ENCODE measurements at places on chromosomes 1 and 21.

GRCh38 chr1:193222056-193222615 lies 35.7 kb upstream of the B3GALT2 start:
- no peaks in the 10 kb centered on the region for H3K27me3 ChIP-seq
- H3K36me3 ChIP-seq, result peaks cover 53% of the 10 kb centered on the region
- no peak overlapping the region for H3K4me3 ChIP-seq
- DNase-seq, result no peak
- peaks cover 5% of the 10 kb centered on the region for H3K4me1 ChIP-seq
- H3K27ac ChIP-seq, result no peak overlapping the region

DNA sequence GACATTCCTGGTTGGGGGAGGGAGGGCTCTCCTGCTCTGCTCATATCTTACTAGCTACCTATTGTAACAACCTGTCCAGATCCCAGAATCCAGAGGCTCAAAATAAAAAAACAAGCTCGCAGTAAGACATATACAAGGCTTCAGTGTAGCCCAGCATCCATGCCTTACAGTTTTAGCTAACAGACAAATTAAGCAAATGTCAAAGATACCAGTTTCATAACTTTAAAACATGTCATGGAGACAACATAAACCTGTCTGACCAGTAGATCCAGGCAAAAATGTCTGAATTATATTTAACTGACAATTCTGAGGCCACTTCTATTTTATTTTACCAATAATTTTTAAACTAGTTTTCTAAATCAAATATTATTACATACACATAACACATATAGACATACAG lies 167.7 kb upstream of the TNR start:
- H3K4me1 ChIP-seq, result no peaks in the 10 kb centered on the region
- no peak overlapping the region for H3K27ac ChIP-seq
- no peaks in the 10 kb centered on the region for H3K27me3 ChIP-seq
- no peak for DNase-seq
- H3K4me3 ChIP-seq, result no peak overlapping the region

GRCh38 chr1:104780470-104781078 lies 1030.9 kb downstream of the AMY1C start:
- no peaks in the 10 kb centered on the region for H3K27me3 ChIP-seq
- H3K4me1 ChIP-seq, result no peaks in the 10 kb centered on the region
- H3K27ac ChIP-seq, result no peak overlapping the region
- DNase-seq, result no peak
- no peaks in the 10 kb centered on the region for H3K36me3 ChIP-seq
- no peak overlapping the region for H3K4me3 ChIP-seq

- H3K36me3 ChIP-seq, result no peaks in the 10 kb centered on the region
- no peak for DNase-seq
- H3K27me3 ChIP-seq, result no peaks in the 10 kb centered on the region
- peaks cover 55% of the 10 kb centered on the region for H3K4me1 ChIP-seq
Measured at GRCh38 chr1:234874291-234875288, 254.0 kb downstream of the TOMM20 start.

DNA sequence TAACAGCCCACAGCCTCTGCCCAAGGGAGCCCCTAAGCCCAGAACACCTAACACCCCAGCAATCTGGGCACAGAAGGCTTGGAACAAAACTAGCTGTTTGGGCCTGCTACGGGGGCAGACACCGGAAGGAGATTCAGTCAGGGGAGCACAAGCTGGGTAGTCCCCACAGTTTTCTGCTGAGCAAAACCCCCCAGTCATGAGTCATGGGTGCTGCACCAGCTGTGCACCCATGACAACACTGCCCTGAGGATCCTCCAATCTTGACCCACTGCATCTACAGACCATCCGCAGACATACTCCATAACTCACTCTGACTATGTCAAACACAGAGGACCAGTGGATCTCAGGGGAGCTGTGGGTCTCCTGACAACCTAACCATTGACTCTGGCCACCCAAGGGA lies 105.1 kb downstream of the LRIG2 start:
- H3K27ac ChIP-seq, result no peak overlapping the region
- no peak for DNase-seq
- H3K36me3 ChIP-seq, result no peaks in the 10 kb centered on the region
- no peak overlapping the region for H3K4me3 ChIP-seq

GRCh38 chr1:3290915-3291314 lies 163.6 kb upstream of the ARHGEF16 start:
- no peak for DNase-seq
- no peaks in the 10 kb centered on the region for H3K4me1 ChIP-seq
- H3K27me3 ChIP-seq, result peaks cover 2% of the 10 kb centered on the region
- no peak overlapping the region for H3K4me3 ChIP-seq
- H3K27ac ChIP-seq, result no peak overlapping the region
- H3K36me3 ChIP-seq, result no peaks in the 10 kb centered on the region

DNA sequence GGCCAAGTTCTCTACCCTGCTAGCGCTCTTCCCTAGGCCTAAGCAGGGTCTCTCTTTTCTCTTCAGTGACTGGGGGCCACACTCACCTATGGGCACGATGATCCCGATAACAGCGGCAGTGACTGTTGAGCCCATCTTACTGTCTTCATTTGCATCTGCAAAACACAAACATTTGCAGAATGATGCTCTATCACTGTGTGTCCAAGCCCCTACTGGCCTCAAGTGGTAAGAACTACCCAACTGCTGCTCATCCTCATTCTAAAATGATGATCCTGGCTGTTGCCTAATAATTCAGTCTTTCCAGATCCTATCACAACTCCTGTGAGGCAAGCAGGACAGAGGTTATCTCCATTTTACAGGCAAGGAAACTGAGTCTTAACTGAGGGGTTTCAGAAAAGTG lies 16.7 kb upstream of the MAGOH start:
- no peak overlapping the region for H3K4me3 ChIP-seq
- no peak for DNase-seq
- H3K27ac ChIP-seq, result no peak overlapping the region
- no peaks in the 10 kb centered on the region for H3K4me1 ChIP-seq
- peaks cover 66% of the 10 kb centered on the region for H3K36me3 ChIP-seq
- no peaks in the 10 kb centered on the region for H3K27me3 ChIP-seq

DNA sequence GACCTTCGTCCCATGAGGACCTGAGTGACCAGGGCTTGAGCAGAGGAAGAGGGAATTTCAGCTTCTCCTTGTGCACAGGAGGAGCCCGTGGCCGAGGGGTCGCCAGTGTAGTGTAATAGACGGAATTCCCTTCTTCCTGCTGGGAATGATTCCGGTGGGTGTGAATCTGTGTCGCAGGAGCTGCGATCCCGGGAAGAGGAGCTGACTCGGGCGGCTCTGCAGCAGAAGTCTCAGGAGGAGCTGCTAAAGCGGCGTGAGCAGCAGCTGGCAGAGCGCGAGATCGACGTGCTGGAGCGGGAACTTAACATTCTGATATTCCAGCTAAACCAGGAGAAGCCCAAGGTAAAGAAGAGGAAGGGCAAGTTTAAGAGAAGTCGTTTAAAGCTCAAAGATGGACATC lies 34.4 kb downstream of the MAP3K21 start:
- H3K4me1 ChIP-seq, result peaks cover 10% of the 10 kb centered on the region
- H3K27ac ChIP-seq, result no peak overlapping the region
- peaks cover 10% of the 10 kb centered on the region for H3K27me3 ChIP-seq
- no peak overlapping the region for H3K4me3 ChIP-seq

GRCh38 chr1:62800825-62801306 lies 16.9 kb downstream of the ATG4C start:
- H3K27ac ChIP-seq, result peak overlapping the region; percentile 37
- H3K27me3 ChIP-seq, result no peaks in the 10 kb centered on the region
- DNase-seq, result no peak
- H3K36me3 ChIP-seq, result peaks cover 10% of the 10 kb centered on the region
- peak overlapping the region; percentile 5 for H3K4me3 ChIP-seq

GRCh38 chr1:178503849-178504248 lies 7.1 kb upstream of the CLEC20A start:
- no peaks in the 10 kb centered on the region for H3K36me3 ChIP-seq
- H3K27ac ChIP-seq, result no peak overlapping the region
- no peak overlapping the region for H3K4me3 ChIP-seq
- DNase-seq, result no peak

- DNase-seq, result no peak
- H3K4me1 ChIP-seq, result peaks cover 42% of the 10 kb centered on the region
- H3K4me3 ChIP-seq, result no peak overlapping the region
- peaks cover 11% of the 10 kb centered on the region for H3K27me3 ChIP-seq
- H3K27ac ChIP-seq, result peak overlapping the region; percentile 50
Measured at GRCh38 chr21:45227735-45228134, 60.0 kb downstream of the POFUT2 start.

- no peak overlapping the region for H3K27ac ChIP-seq
- H3K4me1 ChIP-seq, result peaks cover 10% of the 10 kb centered on the region
- no peak overlapping the region for H3K4me3 ChIP-seq
- H3K27me3 ChIP-seq, result no peaks in the 10 kb centered on the region
Measured at GRCh38 chr21:34589511-34590282, 25.2 kb downstream of the RCAN1 start.

GRCh38 chr1:155003227-155003765 lies 694 bp downstream of the ZBTB7B start:
- H3K36me3 ChIP-seq, result no peaks in the 10 kb centered on the region
- peaks cover 59% of the 10 kb centered on the region for H3K4me1 ChIP-seq
- peak overlapping the region; percentile 88 for H3K4me3 ChIP-seq
- no peaks in the 10 kb centered on the region for H3K27me3 ChIP-seq
- DNase-seq, result peak; percentile 46
